ENCODE measurements at places on chromosomes 16 and 17.

GRCh38 chr16:20064931-20065330, 8.8 kb downstream of the GPR139 start:
- DNase-seq, result no peak

DNA sequence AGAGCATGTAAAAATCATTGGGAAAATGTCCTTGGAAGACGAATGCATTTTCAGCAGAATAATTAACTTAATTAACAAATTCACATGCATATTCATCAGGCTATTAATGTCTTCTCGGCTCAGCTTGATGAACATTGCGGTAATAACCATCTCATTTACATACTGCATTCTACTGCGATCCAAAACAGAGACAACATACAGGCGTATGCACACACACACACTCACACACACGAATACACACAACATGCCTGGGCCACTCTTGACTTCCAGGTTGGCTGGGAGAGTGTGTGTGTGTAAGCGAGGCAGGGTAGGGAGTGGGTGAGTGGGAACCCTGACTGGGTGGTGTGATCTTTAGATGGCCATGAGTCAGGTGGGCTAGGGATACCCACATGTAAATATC, 44.7 kb downstream of the NEUROD2 start:
- no peak for DNase-seq

- DNase-seq, result no peak
Observed at GRCh38 chr17:40791111-40791510, 8.6 kb downstream of the KRT28 start.

GRCh38 chr16:1613211-1613622, 1.1 kb downstream of the CRAMP1 start:
- peak; percentile 21 for DNase-seq

DNA sequence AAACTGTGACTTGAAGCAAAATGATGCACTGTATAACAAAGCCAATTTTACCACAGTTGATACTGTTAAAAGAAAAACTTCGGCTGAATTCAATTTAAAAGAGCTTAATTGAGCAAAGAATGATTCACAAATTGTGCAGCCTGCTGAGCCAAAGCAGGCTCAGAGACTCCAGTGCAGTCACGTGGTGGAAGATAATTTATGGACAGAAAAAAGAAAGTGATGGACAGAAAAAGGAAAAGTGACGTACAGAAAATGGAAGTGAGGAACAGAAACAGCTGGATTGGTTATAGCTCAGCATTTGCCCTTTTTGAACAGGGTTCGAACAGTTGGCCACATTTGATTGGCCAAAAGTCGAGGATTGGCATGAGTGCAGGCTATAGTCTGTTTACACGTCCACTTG, 25.7 kb downstream of the ZSWIM7 start:
- DNase-seq, result no peak

DNA sequence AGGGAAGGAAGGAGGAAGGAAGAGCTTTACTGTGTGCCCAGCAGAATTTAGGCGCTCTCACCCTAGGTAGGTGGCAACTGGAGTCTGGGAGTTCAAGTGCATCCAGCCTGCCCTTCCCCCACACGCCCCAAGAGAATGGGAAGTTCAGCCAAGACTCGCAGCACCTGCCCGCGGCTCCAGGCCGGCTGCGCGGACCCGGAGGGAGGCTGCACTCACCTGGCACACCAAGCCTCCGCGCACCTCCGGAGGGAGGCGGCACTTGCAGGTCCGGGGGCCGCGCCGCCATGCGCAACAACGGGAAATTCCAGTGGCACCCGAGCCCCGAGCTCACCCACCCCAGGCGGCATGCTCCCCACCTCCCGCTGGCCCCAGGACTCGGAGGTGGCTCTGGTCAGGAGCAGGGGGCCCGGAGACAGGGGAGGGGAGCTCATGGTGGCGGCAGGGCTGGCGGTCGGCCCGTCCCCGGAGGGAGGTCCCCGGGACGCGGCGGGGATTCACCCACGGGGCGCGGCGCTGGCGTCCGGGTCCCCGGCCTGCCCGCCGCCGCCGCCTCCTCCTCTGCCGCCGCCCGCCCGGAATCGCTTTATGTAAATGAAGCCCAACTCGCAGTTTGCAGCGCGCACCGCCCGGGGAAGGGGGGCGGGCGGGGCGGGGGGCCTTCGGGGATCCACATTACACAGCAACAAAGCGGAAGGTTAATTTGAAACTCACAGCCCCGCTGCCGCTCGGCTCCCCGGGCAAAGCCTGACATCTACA, at the start of gene ZFHX3:
ZFHX3 (minus strand) TSS at position 593 of the 756 bp plus-strand sequence. CDS start 87,983 bp downstream, outside the sequence.
- peak; percentile 42 for DNase-seq

GRCh38 chr17:74923538-74924249, 379 bp upstream of the OTOP2 start:
- DNase-seq, result peak; percentile 84

GRCh38 chr17:30187573-30187972, 47.9 kb downstream of the SLC6A4 start:
- no peak for DNase-seq

- DNase-seq, result no peak
Observed at GRCh38 chr17:57766318-57766943, 21.3 kb upstream of the CCDC182 start.

GRCh38 chr16:77564791-77565390, 130.1 kb upstream of the ADAMTS18 start:
- DNase-seq, result no peak

DNA sequence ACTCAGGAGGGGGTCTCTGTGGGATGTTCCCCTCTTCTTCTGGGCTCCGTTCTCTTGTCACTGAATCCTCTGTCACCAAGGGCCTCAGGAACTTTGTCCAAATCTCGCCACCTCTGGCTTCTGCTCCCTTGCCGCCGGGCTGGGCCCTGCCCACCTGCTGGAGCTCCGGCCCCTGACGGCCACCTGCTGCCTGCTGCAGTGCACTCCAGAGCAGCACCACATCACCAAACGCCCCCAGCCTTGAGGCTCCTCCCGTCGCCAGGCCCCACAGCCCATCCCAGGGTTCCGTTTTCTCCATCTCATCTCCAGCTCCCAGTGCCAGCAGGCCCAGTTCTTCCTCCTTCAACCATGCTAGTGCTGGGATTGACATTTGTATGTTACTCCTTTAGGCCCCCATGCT, 43.6 kb downstream of the FOXL1 start:
- no peak for DNase-seq

DNA sequence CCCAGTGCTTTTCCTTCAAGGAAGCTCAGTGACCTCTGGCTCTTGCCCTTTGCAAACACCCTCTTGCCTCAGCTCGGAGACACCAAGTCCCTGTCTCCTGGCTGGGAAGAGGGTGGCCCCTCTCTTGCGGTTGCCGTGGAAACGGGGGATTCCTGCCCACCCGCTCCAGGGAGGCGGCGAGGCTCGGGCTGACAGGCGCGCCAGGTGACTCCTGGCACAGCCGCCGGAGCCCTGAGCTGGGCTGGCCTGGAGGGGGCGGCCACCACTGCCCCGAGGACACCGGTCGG, 71.4 kb downstream of the ABR start:
- no peak for DNase-seq

GRCh38 chr17:35295686-35296085, 52.8 kb downstream of the SLFN5 start:
- DNase-seq, result no peak

GRCh38 chr17:8384801-8385378, 1.9 kb upstream of the RPL26 start:
- DNase-seq, result no peak

DNA sequence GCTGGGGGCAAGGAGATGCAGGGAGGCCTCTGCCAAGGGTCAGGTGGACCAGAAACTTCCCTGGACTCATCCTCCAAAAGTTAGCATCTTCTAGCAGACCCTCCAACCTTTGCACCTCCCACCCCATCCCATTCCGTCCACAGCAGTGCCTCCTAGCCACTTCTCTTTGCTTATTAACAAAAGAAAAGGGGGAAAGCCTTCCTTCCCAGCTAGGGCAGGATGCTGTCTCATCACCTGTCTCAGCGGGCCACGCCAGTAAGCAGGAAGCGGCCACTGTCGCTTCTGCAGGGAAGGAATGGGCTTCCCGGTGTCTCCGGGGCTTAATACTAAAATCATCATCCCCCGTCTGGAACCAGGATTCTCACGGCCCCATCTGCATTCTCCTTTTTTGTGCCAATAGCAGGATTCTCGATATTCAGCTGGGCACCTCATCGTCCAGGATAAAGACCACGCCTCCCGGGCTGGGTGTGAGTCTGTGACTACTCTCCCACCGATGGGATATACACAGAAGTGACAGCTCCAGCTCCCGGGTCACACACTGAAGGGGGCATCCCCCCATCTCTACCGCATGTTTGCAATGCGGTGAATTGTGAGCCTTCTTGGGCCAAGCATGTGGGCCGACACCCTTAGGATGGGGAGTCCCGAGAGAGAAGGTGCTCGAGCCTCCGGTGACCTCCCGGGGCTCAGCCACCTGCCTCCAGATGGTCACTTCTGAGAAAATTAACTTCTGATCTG, 15.5 kb upstream of the RBFOX3 start:
- no peak for DNase-seq

DNA sequence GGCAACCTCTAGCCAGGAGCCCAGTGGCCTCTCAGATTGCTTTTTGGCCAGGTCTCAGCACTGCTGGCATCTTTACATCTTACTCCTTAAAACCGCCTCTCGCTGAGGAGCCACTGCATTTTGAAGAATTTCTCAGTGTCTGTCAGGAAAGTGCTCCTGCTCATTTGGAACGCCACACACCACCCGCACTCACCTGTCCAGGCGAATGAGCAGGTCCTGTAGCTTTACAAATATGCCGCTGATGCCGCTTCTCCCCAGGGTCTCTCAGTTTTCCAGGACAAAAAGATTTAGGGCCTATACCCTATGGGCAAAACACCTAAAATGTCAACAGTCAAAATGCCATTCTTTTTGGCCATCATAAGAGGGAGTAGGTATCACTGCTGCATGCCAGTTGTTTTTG, 22.1 kb downstream of the CYB561 start:
- no peak for DNase-seq

GRCh38 chr17:81829858-81830257, 3.2 kb downstream of the MCRIP1 start:
- DNase-seq, result no peak

GRCh38 chr17:19456016-19456927, 45.2 kb downstream of the RNF112 start:
- no peak for DNase-seq

GRCh38 chr16:73189136-73189535, 141.2 kb upstream of the ZFHX3 start:
- no peak for DNase-seq

- no peak for DNase-seq
Observed at GRCh38 chr17:28917465-28917864, 14.6 kb upstream of the DHRS13 start.

GRCh38 chr17:12591021-12591735, 74.5 kb upstream of the MYOCD start:
- no peak for DNase-seq

- DNase-seq, result no peak
Observed at GRCh38 chr16:84233748-84234147, 6.1 kb downstream of the KCNG4 start.

DNA sequence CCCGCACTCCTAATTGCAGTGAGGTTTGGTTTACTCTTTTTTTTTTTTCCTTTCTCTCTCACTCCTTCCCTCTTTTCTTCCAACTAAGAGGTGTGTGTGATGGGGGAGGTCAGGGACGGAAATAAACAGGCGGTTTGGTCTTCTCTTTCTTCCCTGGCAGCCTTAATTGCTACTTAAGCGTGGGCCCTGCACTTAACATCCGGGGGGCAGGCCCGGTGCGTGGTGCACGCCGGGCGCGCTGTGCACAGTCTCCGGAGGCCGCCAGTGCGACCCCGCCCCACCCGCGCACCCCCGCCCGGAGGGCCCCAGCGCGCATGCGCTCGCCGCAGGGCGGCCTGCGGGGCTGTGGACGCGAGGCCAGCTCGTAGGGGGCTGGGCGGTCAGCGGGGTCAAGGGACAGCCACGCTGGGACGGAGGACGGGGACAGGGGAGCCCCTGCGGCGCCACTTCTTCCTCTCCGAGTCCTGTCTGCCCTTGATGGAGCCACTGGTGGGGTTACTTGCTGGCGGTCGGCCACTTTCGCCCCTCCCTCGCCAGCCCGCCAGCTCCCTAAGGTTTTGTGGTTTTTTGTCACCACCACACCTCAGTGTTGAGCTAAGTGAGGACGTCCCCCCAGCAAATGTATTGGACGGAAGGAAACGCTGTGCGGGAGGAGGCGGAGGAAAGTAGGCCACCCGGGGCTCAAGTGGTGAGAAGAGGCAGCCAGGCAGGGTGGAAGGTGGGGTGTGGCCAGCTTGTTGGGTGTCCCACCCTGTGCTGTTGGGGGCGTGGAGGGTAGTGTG, 120.9 kb downstream of the MRM1 start:
- DNase-seq, result peak; percentile 86

GRCh38 chr17:27502526-27503324, 46.5 kb downstream of the KSR1 start:
- DNase-seq, result no peak

DNA sequence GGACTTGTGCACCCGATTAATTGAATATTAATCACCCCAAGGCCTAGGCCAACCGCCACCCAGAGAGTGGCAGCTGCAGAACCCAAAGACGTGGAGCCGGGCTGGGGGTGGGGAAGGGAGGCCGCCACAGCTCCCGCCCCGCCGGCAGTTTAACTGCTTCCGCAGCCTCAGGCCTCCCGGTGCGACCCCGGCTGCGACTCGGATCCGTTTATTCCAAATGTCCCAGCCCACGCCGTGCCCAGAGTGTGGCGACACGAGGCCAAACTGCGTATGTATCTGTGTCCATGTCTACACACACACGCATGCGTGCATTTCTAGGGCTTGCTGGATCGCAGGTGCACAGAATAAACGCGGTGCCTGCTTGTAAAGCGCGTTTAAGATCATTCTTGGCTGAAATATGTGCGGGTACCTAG, 802 bp upstream of the TOB1 start:
- peak; percentile 69 for DNase-seq

DNA sequence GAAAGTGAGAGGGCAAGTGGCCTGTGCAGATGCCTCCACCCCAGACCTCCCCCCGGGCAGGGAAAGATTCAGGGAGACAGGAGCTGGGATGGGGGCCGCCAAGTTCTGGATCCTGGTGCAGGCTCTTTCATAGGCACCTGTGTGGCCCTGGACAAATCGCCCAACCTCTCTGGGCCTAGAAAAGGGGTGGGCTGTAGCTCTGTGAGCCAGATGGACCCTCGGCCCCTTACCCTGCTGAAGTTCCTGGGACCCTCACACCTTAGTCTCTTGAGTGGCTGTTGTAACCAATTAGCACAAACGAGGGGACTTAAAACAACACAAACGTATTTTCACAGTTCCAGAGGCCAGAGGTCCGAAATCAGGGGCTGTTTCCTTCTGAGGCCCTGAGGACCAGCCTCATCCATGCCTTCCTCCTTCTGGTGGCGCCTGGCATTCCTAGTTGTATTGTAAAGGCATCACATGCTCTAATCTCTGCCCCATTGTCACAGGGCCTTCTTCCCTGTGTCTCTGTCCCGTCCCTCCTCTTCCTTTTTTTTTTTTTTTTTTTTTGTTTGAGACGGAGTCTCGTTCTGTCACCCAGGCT, 352.6 kb downstream of the SEC14L1 start:
- DNase-seq, result peak; percentile 3

DNA sequence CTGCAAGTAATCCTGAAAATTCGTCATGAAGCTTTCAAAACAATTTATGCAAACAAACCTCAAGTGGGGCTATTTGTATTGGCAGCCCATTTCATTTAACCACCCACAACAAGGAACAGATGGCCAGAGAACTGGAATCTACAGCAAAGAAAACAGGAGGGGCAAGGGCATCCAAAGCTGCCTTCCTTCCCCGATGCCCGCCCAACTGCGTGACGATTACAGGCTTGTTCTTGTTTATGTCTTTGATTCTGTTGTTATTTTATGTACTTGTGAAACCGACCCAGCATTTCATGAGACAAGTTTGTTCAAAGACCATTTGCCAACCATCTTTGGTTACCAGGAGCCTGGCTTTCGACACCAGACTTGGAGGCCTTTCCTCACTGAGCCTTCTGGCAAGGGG, 59.1 kb upstream of the IRX6 start:
- DNase-seq, result no peak

Measured in stimulated activated CD4-positive, alpha-beta T cell treated with anti-CD3 and anti-CD28 coated beads, Interleukin-15, amount 100 ng/mL, for 24 hours (primary cell).